ENCODE measurements at places on chromosomes 6 and 20.

DNA sequence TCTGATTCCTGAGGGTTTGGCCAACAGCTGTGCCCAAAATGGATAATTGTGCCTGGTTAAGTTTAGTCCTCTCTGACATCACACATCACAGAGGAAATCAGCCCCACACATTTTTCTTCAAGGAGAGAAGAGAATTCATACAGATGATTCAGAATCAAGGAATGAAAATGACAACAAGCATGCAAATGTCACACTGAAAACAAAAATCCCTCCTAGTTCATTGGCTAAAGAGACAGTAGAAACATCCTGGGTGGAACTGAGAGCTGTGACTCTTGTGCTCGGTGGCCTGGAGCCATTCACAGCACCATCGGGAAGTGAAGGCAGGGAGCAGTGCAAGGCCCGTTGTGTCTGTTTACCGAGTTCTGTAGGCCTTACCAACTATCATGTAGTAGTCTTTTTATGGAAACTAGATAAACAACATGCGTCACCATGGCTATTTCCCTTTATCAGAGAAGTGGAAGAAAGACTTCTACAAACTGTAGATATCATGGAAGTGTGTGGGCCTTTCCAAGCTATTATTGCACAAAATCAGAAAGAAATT lies 81.7 kb upstream of the TENT5A start:
- DNase-seq = no peak

DNA sequence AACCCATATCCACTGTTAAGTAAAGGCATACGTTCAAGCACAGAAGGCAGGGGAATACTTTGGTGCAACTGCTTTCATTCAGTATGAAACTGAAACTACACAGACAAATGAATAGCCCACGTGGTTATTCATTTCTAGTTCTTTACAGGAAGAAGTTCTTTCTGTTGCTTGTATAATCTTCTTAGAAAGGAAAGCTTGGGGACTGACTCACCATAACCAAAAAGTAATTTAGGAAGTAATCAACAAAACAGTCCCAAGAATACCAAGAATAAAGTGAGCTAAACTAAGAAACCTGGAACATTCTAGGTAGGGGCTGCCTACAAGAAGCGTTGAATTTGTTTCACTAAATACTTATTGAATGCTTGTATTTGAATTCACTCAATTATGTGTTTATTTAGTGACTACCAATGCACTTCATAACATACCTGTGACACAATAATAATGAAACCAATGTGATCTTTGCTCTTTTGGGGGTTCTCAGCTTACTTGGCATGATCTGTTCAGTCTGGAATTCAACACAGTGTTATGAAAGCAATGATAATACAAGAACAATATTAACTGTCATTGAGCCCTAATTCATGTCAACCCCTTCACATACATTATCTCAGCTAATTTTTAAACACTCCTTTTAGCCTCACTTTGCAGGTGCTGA lies 25.1 kb upstream of the KIAA0408 start:
- peak; percentile 7 for DNase-seq

DNA sequence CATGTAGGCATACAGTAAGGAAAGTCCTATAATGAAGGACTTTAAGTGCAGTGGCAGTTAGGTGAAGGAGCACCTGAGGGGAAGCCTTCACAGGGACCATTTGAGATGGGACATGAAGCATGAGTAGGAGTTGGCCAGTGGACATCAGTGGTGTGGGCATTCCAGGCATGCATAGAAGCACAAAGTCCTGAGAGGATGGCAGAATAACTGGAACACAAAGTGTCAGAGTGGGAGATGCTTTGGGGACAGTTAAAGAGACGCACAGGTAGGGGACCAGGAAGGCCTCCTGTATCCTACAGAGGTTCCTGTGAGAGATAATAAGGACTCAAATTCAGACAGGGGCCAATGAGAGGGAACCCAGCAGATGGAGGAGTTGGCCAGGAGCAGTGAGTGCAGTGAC lies 26.4 kb upstream of the EFHC1 start:
- no peak for DNase-seq

DNA sequence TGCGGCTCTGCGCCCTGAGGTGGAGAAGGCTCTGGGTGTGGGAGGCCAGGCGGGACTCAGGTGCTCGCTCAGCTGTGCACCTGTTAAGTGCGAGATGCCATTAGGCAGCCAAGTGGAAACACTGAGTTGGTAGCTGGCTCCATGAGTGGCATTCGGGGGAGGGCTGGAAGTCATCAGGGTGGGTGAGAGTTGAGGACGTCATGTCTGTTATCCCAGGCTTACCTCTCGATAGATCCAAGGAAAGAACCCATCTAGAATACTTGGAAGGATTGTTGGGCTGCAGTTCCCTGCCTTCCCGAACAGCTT lies 41.3 kb downstream of the TAF8 start:
- no peak for DNase-seq

DNA sequence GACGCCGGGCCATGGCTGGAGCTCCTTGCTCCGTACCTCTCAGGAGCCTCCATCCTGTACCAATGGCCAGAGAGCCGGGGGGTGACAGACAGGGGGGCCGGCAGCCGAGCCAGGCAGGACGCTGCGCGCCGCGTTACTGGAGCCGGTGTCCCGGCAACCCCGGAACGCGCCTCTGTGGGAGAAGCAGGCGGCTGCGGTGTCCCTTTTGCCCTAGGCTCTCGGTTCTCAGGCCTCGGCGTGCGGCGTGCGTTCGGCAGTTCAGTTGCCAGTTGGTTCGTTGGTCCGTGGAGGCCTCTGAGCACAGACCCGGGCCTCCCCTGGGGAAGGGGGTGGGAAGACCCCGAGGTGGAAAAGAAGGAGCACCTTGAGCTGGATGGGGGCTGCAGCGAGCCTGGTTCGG lies at the start of gene SPATS1:
SPATS1 (plus strand) TSS at position 162 of the 400 bp plus-strand sequence. CDS start 446 bp downstream, outside the sequence.
- no peak for DNase-seq

- DNase-seq = peak; percentile 27
Observed at GRCh38 chr6:150395388-150396009, 26.7 kb downstream of the IYD start.

DNA sequence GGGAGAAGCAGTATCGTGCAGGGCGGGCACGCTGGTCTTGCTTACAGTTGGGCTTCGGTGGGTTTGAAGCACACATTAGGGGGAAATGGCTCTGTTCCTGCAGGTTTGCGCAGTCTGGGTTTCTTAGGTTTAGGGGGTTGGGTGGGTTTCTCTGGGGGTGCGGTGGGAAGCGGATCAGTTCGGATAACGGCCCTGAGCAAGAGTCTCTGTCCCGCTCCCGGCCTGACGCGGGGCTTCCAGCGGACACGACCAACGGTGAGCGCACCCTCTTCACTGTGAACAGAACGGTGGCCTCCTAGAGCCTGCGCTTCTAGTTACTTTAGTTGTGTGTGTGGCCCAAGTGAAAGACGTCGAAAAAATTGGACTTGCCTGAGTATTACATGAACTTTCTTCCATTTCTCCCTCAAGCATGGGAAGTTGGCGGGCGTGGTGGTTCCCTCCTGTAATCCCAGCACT lies 635 bp upstream of the ELOVL2 start:
- DNase-seq = no peak

DNA sequence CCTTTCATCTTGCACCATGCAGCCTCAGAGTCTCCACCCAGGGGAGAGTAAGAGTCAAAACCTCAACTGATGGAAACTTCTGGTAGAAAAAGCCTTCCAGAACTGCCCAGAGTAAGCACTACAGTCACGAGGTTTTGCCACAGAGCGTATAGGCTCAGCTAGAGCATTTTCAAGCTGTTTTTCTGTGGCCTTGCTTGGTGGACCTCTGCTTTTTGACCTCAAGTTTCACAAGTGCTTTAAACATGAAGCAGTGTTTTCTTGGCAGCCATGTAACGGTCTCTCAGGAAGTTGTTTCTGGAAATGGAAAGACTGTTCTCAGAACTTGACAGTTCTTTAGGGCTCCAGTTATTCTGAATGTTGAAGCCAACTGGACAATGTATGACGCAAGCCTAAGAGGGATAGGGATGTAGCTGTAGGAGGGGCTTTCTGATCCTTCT lies 146.5 kb downstream of the ZDHHC14 start:
- no peak for DNase-seq

DNA sequence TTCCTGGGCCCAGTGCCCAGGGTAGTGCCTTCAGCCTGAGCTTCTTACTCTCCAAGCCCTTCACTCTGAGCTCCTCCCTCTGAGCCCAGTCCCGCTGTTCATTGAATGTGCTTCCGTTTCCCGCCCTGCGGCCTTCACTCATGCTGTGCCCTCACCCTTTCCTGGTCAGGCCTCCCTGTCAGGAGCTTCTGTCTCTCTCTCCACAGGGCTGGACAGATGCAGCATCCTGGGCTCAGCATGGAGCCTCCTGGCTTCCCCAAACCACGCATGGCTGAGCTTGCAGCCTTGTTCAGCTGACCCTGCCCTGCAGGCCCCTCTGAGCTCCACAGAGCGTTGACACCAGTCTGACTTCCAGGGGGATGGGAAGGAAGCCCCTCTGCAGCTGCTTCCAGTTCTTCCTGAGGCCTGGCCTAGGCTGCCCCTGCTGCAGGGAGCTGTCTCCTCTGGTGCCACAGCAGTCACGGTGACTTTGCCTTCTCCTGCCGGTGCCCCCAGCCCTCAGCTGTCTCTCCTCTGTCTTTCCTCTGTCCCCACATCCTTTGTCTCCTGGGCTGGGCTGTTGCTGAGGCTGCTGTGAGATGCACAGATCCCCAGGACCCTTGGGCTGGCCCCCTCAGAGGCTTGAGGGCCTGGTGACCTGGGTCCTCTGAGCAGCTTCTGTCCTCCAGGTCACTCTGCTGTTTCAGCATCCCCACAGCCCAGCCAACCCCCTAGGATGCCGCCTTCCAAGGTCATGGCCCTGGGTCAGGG lies 7.9 kb upstream of the MYT1 start:
- no peak for DNase-seq

- no peak for DNase-seq
Observed at GRCh38 chr6:101294676-101295075, 98.8 kb upstream of the GRIK2 start.

DNA sequence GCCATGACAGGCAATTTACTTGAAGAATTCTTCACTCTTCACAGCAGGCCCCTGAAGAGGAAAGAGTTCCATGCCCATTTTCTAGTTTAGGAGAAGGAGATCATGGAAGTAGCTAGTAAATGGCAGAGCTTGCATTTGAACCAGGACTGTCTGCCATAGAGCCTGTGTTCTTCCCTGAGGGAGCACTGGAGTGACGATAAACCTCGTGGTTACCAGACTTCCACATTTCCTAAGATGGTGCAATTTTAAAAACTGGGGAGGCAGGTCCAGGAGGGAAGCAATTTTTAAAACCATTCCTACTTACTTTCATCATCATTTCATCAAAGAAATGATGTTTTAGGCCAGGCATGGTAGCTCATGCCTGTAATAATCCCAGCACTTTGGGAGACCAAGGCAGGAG lies 36.8 kb downstream of the STK35 start:
- DNase-seq = no peak

DNA sequence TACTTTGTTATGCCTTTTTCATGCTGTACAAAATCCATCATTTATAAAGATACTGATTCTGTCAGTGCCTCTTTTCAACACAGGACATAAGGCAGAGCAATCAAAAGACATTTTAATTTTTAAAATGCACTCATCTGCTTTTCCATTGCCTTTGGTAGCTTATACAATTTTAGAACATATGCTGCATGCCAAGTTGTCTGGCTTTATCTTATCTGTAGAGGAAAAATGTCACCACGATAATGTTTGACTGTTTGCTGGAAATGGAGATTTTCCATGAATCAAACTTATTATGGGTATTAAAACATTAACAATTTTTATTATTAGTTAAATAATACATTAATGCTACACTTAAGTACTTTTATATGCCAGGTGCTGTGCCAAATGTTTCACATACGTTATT lies 50.5 kb downstream of the NKAIN2 start:
- no peak for DNase-seq

GRCh38 chr20:25072226-25072811 lies 9.6 kb downstream of the VSX1 start:
- DNase-seq = no peak

GRCh38 chr20:37774156-37774555 lies 80.3 kb downstream of the CTNNBL1 start:
- DNase-seq = no peak

DNA sequence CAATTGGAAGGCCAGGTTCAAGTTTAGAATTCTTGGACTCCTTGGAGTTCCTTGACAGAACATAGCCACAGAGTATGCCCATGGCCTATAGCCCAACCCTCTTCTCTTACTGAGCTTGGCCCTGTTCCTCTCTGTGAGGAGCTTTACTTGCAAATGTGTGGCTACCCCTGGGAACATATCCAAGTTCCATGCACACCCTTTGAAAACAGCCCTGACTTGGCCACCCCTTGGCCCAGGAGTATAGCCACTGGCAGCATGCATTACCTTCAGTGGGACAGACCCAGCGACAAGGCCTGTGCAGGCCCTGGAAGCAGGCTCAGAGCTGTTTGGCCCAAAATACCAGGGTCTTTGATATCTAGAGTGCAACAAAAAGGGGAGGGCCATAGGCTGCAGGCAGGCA lies 19.5 kb upstream of the MAS1 start:
- no peak for DNase-seq

DNA sequence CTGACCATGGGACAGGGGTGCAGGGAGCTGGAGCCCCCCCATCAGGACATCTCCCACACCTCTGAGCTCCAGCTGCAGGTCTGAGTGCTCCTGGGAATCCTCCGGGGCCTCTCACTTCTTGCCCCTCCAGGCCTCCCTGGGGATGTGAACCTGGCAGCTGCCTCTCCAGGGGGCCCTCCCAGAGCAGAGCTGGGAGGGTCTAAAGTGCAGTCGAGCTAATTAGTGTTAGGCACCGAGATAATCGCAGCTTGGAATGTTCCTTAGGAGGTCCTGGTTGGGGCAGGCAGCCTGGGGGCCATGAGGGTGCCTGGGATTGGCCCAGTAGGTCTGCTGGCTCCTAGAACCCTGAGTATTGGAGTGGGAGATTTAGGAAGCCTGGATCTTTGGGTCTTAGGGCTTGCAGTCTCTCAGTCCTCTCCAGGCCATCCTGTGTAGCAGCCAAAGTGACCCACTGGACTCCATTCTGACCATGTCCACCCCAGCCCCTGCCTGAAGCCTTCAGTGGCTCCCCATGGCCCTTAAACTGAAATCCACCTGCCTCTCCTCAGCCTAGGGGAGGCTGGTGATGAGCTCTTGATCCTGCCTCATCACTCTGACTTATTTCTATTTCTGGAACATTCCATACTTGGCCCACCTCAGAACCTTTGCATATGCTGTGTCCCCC lies 26.0 kb downstream of the CEBPB start:
- DNase-seq = no peak

- DNase-seq = no peak
Observed at GRCh38 chr20:19161336-19161735, 51.1 kb upstream of the SLC24A3 start.

- no peak for DNase-seq
Observed at GRCh38 chr20:22001886-22002285, 296.4 kb downstream of the PAX1 start.

- no peak for DNase-seq
Observed at GRCh38 chr6:30129265-30130178, 6.4 kb upstream of the TRIM40 start.

DNA sequence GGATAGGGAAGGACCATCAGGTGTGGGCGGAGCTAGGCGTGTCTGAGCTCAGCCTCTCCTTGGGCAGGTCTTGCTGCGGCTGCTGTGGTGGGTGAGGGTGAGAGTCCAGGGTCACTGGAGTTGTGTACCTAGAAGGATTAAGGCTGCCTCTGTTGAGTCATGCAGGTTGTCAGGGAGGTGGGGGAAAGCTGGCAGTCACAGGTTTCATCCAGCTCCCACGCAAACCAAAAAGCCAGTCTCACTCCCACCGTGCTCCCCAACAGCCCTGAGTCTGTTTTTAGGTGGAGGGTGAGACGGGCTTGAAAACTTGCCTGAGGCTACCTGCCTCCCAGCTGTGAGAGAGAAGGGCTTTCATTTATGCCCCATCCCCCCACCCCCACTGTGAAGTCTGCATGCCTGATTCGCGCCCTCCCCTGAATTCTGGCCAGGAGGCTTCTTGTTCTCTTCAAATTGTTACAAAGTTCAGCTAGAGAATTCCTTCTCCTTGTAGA lies 161.5 kb downstream of the MYLK4 start:
- DNase-seq = no peak

- DNase-seq = no peak
Observed at GRCh38 chr6:159533016-159533415, 160.0 kb downstream of the SOD2 start.
